ENCODE measurements at places on chromosomes 11 and 22. TPM values are rescaled to one million over a fixed set of nuclear protein-coding genes. Genes with fewer than 3 reads are reported as not detected.

C11orf91 gene
- total RNA-seq: 2.8 TPM

THY1 gene
- not detected for total RNA-seq

ALDH3B2 gene
- not detected for total RNA-seq

IFTAP gene
- 18.6 TPM for total RNA-seq

MS4A12 gene
- not detected for total RNA-seq

SPON1 gene
- not detected for total RNA-seq

MOV10L1 gene
- total RNA-seq: not detected

PARVG gene
- not detected for total RNA-seq

PANX3 gene
- not detected for total RNA-seq
